ENCODE measurements at places on chromosomes 2 and 18. TPM values are rescaled to one million over a fixed set of nuclear protein-coding genes. Genes with fewer than 3 reads are reported as not detected.

DNA sequence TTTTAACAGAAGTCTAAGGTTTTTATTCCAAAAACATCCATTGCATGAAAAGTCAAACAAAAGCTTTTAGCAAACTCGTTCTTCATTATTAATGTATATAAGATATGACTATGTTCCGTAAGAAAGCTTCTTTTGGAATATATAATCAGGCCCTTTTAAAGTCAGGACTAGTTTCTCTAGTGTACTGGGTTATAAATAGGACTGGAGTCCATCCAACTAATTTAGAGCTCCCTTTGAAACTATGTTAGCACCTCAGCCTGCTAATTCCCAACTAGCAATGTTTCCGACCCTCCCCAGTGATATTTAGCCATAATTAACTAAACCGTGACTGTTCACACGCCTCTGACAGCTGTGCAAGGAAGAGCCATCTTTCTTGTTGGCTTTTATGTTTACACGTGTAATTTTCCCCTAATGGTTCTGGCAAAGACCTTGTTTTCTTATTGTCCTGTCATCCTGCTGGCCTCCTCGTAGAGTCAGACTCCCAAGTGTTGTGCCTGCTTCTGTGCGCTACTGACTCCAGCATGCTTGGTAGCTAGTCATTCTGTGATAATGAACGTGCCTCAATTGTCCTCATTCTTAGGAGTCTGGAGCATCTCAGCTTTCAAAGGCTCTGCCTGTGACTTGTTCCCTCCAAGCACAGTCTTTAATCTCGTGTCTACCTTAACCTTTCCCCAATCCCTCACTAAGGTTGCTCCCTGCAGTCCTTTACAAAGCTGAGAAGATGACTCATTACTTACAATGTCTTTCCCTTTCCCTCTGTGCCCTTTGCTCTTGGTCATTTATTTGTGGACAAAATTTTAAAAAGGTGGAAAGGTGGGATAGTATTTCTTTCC, 172.2 kb upstream of the RASGRP3 start:
- H3K4me3 ChIP-seq: no peak overlapping the region
- no peaks in the 10 kb centered on the region for H3K27me3 ChIP-seq
- no peaks in the 10 kb centered on the region for H3K36me3 ChIP-seq
- peak overlapping the region; percentile 66 for H3K27ac ChIP-seq
- DNase-seq: no peak
- H3K4me1 ChIP-seq: peaks cover 4% of the 10 kb centered on the region

- no peak overlapping the region for H3K27ac ChIP-seq
- H3K4me3 ChIP-seq: no peak overlapping the region
- H3K36me3 ChIP-seq: no peaks in the 10 kb centered on the region
These were observed 451.4 kb upstream of the SLC14A2 start for GRCh38 chr18:45163871-45164270.

POTEI gene
- not detected for total RNA-seq

GRCh38 chr2:67773851-67774250, 289.0 kb downstream of the C1D start:
- no peak for DNase-seq
- no peaks in the 10 kb centered on the region for H3K4me1 ChIP-seq
- no peak overlapping the region for H3K27ac ChIP-seq
- no peak overlapping the region for H3K4me3 ChIP-seq
- no peaks in the 10 kb centered on the region for H3K36me3 ChIP-seq

GRCh38 chr2:40654346-40654745, 202.5 kb upstream of the SLC8A1 start:
- no peak overlapping the region for H3K4me3 ChIP-seq
- no peak overlapping the region for H3K27ac ChIP-seq
- H3K36me3 ChIP-seq: no peaks in the 10 kb centered on the region
- DNase-seq: no peak

DNA sequence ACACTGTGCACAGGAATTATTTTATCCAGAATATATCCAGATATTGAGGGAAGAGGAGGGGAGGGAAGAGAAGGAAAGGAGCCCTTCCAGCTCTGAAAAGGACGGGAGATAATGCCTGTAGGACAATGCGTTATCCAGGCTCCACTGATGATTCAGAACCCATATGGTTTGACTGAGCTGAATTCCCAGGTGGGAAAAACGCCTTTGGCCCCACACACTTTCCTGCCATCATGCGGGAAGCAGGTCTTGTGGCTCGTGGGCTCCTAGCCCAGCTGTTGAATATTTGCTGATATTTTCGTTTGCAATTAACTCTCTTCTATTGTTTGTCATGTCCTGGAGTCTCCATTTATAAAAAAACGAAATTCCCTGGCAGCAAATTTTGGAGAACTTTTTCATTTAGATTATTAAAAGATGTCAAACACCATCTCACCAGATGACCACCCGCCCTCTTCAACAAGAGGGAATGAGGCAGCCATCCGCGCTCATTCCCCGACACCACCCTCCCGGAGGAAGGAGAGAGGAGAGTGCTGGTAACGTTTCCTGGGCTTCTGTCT, 8.9 kb downstream of the COL6A3 start:
- peak overlapping the region; percentile 13 for H3K4me3 ChIP-seq
- DNase-seq: peak; percentile 23
- H3K4me1 ChIP-seq: peaks cover 21% of the 10 kb centered on the region
- peak overlapping the region; percentile 5 for H3K27ac ChIP-seq
- no peaks in the 10 kb centered on the region for H3K36me3 ChIP-seq

DNA sequence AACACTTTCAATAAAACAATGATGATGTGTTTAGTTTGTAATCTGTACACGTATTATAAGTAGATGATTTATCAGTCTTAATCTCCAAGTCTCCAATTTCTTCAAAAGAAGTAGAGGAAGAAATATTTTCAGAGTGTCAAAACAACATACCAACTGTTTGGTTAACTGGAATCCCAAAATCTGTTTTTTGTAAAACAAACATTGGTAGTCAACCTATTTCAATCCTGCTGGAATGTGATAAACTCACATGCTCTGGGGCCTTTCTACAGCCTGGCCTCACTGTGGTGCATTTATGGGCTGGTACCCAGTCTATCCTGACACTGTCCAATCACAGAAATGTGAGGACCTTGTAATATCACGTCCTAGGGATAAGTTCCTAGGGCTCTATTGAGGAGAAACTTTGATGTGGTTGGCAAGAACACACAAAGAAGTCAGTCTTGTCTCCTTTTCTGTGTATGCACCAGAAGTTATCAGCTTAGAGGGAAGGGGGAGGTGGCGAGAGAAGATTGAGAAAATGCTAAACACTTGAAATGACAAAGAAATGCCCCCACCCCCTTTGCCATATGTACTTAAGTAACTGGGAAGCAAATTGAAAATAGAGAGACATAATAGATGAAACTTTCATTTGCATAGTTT, 47.2 kb downstream of the PRKRA start:
- H3K27ac ChIP-seq: no peak overlapping the region
- no peaks in the 10 kb centered on the region for H3K36me3 ChIP-seq
- H3K27me3 ChIP-seq: no peaks in the 10 kb centered on the region
- DNase-seq: no peak

GRCh38 chr2:46470114-46470628, 9.2 kb upstream of the TMEM247 start:
- no peaks in the 10 kb centered on the region for H3K4me1 ChIP-seq
- no peak overlapping the region for H3K4me3 ChIP-seq
- no peaks in the 10 kb centered on the region for H3K27me3 ChIP-seq
- H3K27ac ChIP-seq: no peak overlapping the region

GRCh38 chr2:230230496-230231200, 5.1 kb downstream of the SP140 start:
- H3K27ac ChIP-seq: no peak overlapping the region
- no peaks in the 10 kb centered on the region for H3K36me3 ChIP-seq
- H3K4me1 ChIP-seq: no peaks in the 10 kb centered on the region
- H3K4me3 ChIP-seq: no peak overlapping the region

GRCh38 chr18:71398531-71398930, 1109.7 kb downstream of the SOCS6 start:
- no peaks in the 10 kb centered on the region for H3K4me1 ChIP-seq
- no peaks in the 10 kb centered on the region for H3K36me3 ChIP-seq
- H3K27ac ChIP-seq: no peak overlapping the region
- H3K4me3 ChIP-seq: no peak overlapping the region

- no peaks in the 10 kb centered on the region for H3K36me3 ChIP-seq
- DNase-seq: no peak
- no peak overlapping the region for H3K27ac ChIP-seq
- H3K4me3 ChIP-seq: no peak overlapping the region
These were observed 3.6 kb upstream of the HS1BP3 start for GRCh38 chr2:20654535-20654813.

GAL3ST2 gene
- not detected for total RNA-seq

CDH2 gene
- 342 TPM for total RNA-seq

GRCh38 chr18:41745166-41746049, 209.6 kb upstream of the PIK3C3 start:
- H3K4me3 ChIP-seq: no peak overlapping the region
- DNase-seq: peak; percentile 23
- no peaks in the 10 kb centered on the region for H3K27me3 ChIP-seq

All from heart right ventricle (tissue), 16 donors.